Activated naive CD8-positive, alpha-beta T cell treated with anti-CD3 and anti-CD28 coated beads, Interleukin-2, amount 10 ng/mL, durations not matched to agents 7 days and 5 days (primary cell): ENCODE measurements at places on chromosomes 5 and 9. TPM values are rescaled to one million over a fixed set of nuclear protein-coding genes. Genes with fewer than 3 reads are reported as not detected.
A peak's percentile ranks its signal among the peaks of the same experiment; 100 is the strongest.

Gene BHMT2
- not detected for total RNA-seq

Gene EDIL3
- not detected for total RNA-seq

Gene KCNMB1
- not detected for total RNA-seq

Gene BTNL9
- not detected for total RNA-seq

Gene YTHDC2
- 37.7 TPM for total RNA-seq

Gene CDKN2B-AS1
- total RNA-seq, result 5.1 TPM

Gene PHYHD1
- 1.4 TPM for total RNA-seq

- peaks cover 12% of the 10 kb centered on the region for H3K27me3 ChIP-seq
- H3K27ac ChIP-seq, result peak overlapping the region; percentile 42
- no peak overlapping the region for H3K4me3 ChIP-seq
- peaks cover 17% of the 10 kb centered on the region for H3K4me1 ChIP-seq
Observed at GRCh38 chr5:998246-999031, 10.2 kb upstream of the NKD2 start.

- no peak for DNase-seq
- H3K36me3 ChIP-seq, result no peaks in the 10 kb centered on the region
- H3K27me3 ChIP-seq, result peaks cover 14% of the 10 kb centered on the region
- no peak overlapping the region for H3K27ac ChIP-seq
- no peak overlapping the region for H3K4me3 ChIP-seq
Observed at GRCh38 chr5:50855001-50855400, 188.6 kb downstream of the PARP8 start.

- no peaks in the 10 kb centered on the region for H3K4me1 ChIP-seq
- H3K27ac ChIP-seq, result no peak overlapping the region
- peak; percentile 16 for DNase-seq
- H3K27me3 ChIP-seq, result no peaks in the 10 kb centered on the region
- no peaks in the 10 kb centered on the region for H3K36me3 ChIP-seq
Observed at GRCh38 chr9:30944225-30944569, 1440.2 kb upstream of the ACO1 start.

DNA sequence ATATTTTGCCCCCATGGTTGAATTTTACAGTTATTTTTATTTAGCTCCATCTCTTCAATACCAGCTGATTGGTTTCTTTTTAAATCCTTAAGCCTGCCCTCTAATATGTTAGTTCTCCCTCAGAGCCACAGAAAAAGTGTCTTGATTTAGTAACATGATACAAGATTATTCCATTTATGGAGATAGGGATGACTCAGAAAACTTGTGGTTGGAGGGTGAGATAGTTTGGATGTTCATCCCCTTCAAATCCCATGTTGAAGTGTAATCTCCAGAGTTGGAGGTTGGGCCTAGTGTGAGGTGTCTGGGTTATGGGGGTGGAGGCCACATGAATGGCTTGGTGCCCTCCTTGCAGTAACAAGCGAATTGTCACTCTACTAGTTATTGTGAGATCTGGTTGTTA is 115.7 kb downstream of the FBXO38 start:
- H3K4me1 ChIP-seq, result no peaks in the 10 kb centered on the region
- H3K27me3 ChIP-seq, result peaks cover 6% of the 10 kb centered on the region
- no peaks in the 10 kb centered on the region for H3K36me3 ChIP-seq
- DNase-seq, result no peak

DNA sequence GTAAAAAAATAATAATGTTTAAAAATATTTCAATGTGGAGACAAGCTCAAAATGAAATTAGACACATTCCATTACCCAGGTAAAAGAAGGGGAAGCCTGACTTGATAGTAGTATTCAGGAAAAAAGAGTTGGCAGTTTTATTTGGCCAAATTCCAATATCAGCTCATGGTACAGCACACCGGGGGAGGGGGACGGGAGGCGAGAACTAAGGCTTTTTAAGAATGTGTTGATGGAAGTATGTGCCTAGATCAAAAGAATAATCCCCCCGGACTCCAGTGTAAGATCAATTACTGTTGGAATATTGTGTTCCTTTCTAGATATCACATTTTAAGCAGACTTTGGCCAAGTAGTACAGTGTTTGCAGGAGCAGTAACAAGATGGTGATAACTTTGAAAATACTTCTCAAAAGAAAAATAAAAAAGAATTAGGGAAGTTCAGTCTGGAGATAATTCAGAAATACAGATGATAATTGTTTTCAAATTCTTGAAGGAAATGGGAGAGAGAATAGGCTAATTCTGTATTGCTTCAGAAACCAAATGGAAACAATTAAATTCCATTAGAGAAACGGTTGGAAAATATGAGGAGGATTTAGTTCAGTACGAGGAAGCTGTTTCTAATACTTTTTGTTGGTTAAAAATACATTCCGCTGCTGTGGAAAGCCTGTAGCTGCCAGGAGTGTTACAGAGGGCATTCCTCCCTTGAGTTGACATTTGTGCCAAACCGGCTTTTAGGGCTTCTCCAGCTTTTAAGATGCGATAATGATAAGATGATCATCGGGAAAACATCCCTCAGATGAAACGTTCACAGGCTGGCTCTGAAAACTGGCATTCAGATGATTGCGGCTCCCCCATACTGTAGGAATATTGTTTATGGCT is 98.1 kb upstream of the ERBIN start:
- DNase-seq, result no peak
- no peak overlapping the region for H3K27ac ChIP-seq
- peaks cover 13% of the 10 kb centered on the region for H3K27me3 ChIP-seq
- H3K36me3 ChIP-seq, result peaks cover 10% of the 10 kb centered on the region

GRCh38 chr9:69899491-69899890 is 78.9 kb downstream of the CFAP95 start:
- no peaks in the 10 kb centered on the region for H3K36me3 ChIP-seq
- DNase-seq, result no peak
- H3K4me1 ChIP-seq, result no peaks in the 10 kb centered on the region
- no peaks in the 10 kb centered on the region for H3K27me3 ChIP-seq
- H3K27ac ChIP-seq, result no peak overlapping the region

- no peak for DNase-seq
- peaks cover 14% of the 10 kb centered on the region for H3K36me3 ChIP-seq
- H3K27me3 ChIP-seq, result no peaks in the 10 kb centered on the region
- no peak overlapping the region for H3K4me3 ChIP-seq
Observed at GRCh38 chr5:142913728-142914338, 143.7 kb downstream of the ARHGAP26 start.

DNA sequence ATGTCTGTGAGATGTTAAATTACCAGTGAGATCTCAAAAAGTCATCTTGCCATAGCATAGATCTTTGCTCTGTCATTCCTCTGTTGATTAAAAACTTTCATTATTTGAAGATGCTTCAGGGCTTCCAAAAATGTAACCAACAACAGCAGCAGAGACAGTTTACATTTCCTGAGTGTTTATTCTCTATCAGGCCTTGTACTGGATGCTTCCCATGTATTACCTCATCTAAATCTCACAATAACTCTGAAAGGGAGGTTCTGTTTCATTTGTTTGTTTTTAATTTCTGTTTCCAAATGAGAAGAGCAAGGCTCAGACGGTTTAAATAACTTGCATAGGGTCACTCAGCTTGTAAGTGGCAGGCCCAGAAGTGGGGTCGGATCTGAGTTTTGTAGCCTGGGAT is 45.2 kb downstream of the MRRF start:
- H3K4me1 ChIP-seq, result peaks cover 2% of the 10 kb centered on the region
- H3K4me3 ChIP-seq, result no peak overlapping the region
- H3K27me3 ChIP-seq, result no peaks in the 10 kb centered on the region
- peaks cover 18% of the 10 kb centered on the region for H3K36me3 ChIP-seq

DNA sequence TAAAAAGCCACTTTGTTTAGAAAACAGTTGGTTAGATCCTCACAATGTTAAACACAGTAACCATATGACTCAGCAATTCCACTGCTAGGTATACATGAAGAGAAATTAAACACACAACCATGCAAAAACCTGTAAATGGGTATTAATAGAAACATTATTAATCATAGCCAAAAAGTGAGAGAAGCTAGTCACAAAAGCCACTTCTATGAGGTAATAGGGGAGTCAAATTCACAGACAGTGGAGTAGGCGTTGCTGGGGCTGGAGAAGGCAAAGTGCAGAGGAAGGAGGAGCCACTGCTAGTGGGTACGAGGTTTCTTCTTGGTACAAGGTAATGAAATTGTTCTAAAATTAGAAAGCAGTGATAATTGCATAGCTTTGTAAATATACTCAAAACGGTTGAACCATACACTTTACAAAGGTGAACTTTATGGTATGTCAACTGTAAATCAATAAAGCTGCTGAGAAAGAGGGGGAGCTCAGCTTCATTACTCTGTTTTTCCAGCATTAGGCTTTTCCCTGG is 364.4 kb downstream of the GADD45G start:
- peaks cover 5% of the 10 kb centered on the region for H3K4me1 ChIP-seq
- DNase-seq, result no peak
- peaks cover 13% of the 10 kb centered on the region for H3K27me3 ChIP-seq
- no peak overlapping the region for H3K4me3 ChIP-seq
- no peak overlapping the region for H3K27ac ChIP-seq
- H3K36me3 ChIP-seq, result no peaks in the 10 kb centered on the region

DNA sequence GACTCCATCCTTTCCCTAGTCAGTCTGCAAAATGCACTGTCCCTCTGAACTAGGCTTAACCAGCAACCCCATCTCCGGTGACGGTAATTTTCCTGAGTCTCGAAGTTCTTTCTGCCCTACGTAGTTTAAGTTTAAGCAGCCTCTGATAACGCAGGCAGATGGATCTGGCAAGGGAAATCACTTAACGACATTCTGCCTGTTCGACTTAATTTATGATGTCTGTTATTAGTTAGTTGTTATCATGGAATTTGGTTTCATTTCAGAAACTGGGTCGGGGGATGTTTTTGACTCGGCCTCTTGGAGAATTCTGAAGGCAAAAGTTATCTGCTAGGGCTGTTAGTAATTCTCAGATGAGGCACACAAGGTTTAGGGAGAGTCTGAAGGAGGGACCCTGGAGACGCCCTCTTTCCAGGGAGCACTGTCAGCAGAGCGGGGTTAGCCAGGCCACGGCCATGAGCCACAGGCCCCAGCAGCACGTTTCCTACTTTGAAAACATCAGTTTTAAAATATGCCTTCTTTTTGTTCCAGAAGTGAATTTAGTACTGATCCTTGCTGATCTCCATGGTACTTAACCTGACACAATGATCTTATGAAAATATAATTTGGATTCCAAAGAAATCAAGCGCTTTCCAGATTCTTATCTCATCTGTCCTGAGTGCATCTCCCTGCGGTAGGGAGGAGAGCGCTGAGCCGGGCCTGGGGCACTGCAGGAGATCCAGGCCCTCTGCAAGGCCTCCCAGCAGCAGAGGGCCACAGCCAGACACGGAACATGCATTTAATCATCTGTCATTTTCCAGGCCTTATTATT is 171.0 kb upstream of the OTULINL start:
- H3K27me3 ChIP-seq, result no peaks in the 10 kb centered on the region
- H3K4me1 ChIP-seq, result peaks cover 31% of the 10 kb centered on the region
- H3K36me3 ChIP-seq, result peaks cover 1% of the 10 kb centered on the region

DNA sequence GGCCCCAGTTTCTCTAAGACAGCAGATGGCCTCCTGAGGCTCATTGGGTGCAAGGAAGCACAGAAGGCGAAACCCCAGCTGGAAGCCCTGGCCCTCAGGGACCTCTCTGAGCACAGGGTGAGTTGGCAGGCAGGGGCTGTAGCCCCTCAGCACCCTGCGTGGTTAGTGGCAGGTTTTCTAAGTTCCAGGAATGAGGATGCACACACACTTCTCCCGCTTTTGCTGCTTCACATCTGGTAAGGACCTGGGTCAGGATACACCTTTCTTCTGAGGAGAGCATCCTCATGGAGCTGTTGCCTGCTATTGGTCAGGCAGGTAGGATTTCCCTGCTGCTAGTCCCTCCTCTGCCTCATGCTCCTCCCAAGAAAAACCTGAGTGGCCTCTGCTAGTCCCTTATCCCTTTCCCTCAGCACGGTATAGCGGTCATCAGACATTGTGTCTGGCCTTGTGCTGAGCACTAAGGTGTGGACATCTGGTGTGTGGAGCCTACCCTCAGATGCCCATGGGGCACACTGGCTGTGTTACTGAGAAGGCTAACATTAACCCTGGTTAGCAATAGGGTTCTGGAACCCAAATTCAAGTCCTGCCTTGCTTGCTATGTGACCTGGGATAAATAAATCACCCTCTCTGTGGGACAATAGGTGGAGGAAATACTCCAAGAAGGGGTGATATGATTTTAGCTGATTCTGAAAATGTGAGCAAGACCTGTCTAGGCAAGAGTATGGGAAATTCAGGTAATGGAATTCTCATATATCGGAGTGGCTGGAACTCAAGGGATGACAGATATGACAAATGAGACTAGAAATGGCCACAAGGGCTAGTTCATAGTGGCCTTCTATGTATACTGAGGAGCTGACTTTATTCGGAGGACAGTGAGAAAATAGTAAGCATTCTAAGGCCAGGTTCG is 1.6 kb downstream of the SLC22A4 start:
- peaks cover 1% of the 10 kb centered on the region for H3K27me3 ChIP-seq
- DNase-seq, result no peak
- peak overlapping the region; percentile 91 for H3K4me3 ChIP-seq

- H3K4me1 ChIP-seq, result peaks cover 2% of the 10 kb centered on the region
- peaks cover 78% of the 10 kb centered on the region for H3K27me3 ChIP-seq
- no peak overlapping the region for H3K27ac ChIP-seq
- peak overlapping the region; percentile 55 for H3K4me3 ChIP-seq
- no peaks in the 10 kb centered on the region for H3K36me3 ChIP-seq
Observed at GRCh38 chr5:159051421-159052282, 48.1 kb downstream of the EBF1 start.

DNA sequence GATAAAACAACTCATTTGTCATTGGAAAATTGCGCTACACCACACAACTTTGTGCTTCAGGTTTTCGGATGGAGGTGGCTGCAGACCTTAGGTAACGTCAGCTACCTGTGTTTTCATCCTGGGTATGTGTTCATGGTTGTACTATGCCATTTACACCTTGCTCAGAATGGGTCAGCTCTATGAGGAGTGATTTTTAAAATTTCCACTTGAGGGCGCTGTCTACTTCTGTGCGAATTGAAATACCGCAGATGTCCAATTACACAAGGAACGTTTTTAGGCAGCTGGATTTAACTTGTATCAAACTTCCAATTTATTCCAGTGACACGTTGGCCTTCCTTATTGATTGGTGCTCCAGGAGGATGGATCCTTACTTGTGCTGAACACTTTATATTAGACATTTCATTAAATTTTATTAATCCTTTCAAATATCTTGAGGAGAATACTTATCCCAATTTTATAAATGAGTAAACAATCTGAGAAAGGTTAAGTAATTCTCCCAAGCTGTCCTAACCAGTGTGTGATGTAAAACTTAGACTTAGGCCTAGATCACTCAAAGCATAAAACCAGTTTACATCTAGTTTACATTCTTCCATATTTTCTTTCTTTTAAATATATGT is 23.4 kb downstream of the DMRTA1 start:
- DNase-seq, result no peak
- H3K27ac ChIP-seq, result no peak overlapping the region
- H3K36me3 ChIP-seq, result no peaks in the 10 kb centered on the region
- no peak overlapping the region for H3K4me3 ChIP-seq
- H3K4me1 ChIP-seq, result no peaks in the 10 kb centered on the region

GRCh38 chr9:5714501-5715401 is 85.8 kb downstream of the RIC1 start:
- peaks cover 1% of the 10 kb centered on the region for H3K4me1 ChIP-seq
- H3K27ac ChIP-seq, result no peak overlapping the region
- no peak overlapping the region for H3K4me3 ChIP-seq
- peaks cover 70% of the 10 kb centered on the region for H3K36me3 ChIP-seq
